ENCODE measurements at places on chromosomes 1 and 21.

DNA sequence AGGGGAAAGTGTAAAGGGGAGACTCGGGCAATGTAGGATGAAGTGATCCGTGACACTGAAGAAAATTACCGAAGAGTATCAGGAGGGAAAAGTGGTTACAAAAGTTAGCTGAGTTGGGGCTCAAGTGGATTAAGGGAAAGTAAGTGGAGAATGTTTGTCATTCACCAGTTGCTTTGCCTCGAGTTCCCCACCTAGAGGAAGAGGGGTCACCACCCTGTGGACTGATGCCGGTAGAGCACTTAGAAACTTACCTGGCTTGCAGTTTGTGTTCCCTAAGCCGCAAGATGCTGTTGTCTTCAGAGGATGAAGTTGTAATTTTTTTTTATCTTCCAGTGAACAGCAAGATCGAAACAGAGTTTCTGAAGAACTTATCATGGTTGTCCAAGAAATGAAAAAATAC lies 1.0 kb downstream of the PER3 start:
- no peak for DNase-seq

- no peak for DNase-seq
Measured at GRCh38 chr1:52978045-52978444, 51.0 kb downstream of the SCP2 start.

GRCh38 chr1:230142608-230143210 lies 75.7 kb downstream of the GALNT2 start:
- DNase-seq: no peak

GRCh38 chr1:32221581-32221979 lies 573 bp downstream of the TMEM234 start:
- DNase-seq: no peak

GRCh38 chr1:46437723-46438122 lies 43.6 kb downstream of the FAAH start:
- no peak for DNase-seq

DNA sequence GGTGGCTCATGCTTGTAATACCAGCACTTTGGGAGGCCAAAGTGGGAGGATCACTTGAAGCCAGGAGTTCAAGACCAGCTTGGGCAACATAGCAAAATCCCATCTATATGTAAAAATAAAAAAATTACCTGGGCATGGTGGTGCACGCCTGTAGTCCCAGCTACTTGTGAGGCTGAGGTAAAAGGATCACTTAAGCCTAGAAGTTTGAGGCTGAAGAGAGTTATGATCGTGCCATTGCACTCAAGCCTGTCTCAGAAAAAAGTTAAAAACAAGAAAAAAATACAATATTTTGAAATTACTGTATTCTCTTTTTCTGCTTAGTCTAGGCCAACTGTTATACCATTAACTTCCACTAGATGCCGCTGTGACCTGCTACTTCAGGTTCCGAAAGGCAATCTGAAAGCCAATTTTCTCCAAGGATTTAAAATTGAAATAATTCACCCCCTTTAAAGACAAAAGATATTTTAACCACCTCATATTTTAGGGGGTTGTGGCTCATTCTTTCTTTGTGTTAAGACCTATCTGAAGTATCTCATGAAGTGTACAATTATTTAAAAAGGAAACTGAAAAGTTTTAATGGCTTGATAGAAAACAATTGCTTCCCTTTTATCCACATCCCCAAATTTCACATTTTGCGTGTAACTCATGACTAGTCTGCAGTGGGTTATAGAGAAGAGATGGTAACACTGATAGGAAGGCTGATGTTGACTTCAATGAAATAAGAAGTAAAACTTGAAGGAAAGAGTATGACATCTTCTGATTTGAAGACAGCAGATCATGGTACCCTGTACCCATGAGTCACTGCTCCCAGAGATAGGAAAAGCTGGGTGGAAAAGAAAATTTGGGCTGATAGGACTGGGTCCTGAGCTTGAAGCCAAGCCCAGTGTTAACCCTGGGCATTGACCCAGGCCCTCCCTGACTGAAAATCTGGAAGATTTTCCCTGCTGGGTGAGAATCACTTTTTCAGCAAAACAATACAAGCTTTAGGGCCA lies 24.4 kb upstream of the CLDN14 start:
- peak; percentile 19 for DNase-seq

- DNase-seq: no peak
Measured at GRCh38 chr1:190377294-190377693, 100.4 kb downstream of the BRINP3 start.

- DNase-seq: no peak
Measured at GRCh38 chr1:230076121-230076520, 9.1 kb downstream of the GALNT2 start.

DNA sequence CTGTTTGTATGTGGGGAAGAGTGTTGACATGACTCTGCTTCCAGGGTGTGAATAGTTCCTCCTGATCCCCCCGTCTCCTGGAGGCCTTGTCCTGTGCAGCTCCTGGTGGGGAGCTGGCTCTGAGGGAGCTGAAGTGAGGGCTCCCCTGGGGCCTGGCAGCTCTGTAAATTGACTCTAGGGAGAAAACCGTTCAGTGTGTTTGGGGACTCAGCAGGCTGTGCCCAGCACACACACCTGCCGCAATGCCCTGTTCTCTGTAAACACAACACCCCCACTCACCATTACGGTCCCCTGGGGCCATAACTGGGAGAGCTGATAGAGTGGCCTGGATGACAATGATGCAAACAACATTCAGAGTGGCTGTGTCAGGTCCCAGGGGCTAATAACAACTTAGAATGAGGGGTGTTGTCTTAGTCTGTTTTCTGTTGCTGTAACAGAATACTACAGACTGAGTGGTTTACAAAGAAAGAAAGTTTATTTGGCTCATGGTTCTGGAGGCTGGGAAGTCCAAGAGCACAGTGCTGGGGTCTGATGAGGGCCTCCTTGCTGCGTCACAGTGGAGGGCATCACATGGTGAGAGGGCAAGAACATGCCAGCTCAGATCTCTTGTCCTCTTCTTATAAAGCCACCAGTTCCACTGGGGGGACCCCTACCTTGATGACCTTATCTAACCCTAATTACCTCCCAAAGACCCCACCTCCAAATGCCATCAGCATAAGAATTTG lies 15.3 kb downstream of the ADORA1 start:
- DNase-seq: peak; percentile 16

- DNase-seq: no peak
Measured at GRCh38 chr1:88609051-88609450, 75.0 kb upstream of the PKN2 start.

DNA sequence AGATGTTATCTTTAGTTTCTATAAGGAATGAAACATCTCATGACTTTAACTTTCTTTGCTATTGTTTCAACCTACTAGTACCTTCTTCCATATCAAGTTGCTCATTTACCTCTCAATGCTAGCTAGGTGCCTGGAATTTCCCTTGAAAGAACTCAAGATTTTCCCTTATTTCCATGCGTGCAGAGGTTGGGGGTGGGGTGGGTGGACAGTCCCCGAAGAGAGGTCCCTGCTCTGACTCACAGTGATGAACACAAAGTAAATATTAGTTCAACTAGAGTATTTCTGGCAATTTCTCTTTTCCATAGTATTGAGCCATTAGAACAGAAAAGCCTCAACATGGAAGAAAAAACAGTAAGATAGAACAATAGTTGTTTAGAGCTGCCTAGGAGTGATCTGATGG lies 239.0 kb upstream of the ZP4 start:
- DNase-seq: no peak

DNA sequence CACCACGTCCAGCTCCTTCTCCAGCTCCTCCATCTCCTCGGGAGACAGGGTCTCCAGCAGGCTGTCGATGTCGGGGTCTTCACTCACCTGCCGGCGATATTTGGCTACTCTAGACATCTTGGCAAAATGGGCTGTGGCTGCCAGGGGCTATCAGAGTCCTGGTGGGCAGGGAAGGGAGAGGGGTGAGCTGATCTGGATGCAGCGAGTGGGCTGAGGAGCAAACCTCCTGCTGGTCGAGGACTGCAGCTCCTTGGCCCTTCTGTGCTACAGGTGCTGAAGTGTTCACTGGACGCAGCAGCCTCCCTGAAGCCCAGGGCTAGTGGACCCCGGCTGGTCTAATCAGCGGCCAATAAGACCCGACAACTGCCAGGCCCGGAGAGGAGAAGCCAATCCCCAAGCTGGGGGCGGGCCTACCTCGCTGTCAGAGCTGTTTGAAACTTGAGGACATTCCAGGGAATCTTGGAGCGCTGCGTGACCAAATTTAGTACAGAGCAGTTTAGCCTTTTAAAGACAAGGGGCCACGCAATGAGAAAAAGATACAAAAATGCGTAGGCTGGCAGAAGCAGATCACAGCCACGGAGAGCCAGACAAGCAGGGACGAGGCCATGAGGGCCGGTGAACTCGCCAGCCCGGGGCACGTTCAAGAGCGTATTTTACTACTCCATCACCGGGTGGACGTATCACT lies at the start of gene LMOD1:
Gene LMOD1 (minus strand): TSS at position 325 of the 685 bp plus-strand sequence. CDS start 208 bp downstream, at position 117.
- DNase-seq: peak; percentile 72

DNA sequence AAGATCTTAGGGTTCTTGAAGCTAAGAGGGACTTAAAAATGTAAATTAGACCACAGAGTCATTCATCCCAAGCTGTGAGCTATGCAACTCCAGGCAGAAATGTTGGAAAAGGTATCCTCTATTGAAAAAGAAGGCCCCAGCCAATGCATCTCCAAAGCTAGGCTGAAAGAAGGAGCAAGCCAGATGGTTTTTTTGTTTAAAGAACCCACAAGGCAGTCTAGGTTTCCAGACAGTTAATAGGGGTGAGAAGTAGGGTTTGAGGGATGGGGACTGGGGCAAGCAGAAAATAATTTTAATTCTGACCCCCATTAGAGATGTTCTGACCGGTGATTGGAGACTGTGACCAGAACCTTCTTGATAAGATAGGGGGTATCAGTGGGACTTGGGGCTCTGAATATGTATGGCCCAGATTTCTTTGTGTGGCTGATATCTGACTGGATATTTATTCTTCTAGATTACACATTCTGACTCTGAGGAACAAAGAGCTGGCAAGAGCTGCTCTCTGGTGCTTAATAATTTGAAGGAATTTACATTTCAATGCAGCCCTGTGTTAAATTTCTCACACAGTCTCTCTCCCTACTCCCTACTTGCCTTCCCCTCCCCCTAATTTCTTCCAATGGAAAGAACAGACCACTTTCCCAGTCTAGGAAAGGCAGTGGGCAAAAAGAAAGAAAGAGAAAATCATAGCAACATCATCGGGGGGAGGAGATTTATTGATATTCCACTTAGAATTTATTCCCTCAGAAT lies 104.9 kb downstream of the NUF2 start:
- no peak for DNase-seq

- no peak for DNase-seq
Measured at GRCh38 chr1:198007687-198008607, 90.8 kb downstream of the LHX9 start.

GRCh38 chr1:9784508-9785133 lies 39.1 kb downstream of the CLSTN1 start:
- peak; percentile 54 for DNase-seq

GRCh38 chr1:214494706-214495105 lies 56.7 kb downstream of the PTPN14 start:
- no peak for DNase-seq

DNA sequence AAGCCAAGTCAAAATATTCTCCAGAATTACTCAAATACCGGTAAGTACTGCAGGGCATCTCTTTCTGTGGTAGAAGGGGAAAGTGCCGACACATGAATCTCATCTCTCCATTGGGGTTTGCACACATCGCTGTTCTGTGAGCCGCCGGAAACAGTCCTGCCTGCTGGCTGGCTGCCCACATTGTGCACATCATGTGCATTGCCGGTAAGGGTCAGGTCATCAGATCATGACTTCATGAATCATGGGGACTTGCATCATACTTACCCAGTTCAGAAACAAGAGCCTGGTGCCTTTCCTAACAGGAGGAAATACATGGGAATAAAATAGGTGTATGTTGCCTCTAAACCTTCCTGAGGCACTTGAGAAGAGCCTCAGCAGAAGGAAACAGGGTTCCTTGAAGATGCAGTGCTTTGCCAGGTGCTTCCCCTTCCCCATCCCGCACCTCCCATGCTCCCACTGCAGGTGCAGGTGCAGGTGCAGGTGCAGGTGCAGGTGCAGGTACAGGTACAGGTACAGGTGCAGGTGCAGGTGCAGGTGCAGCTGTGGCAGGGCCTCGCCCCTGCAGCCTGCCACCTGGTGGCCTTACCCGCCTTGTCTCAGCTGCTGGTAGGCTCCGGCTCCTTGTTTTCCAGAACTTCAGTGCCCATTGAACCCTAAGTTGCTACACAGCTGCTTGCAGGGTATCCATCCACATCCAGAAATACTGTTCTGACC lies 26.5 kb downstream of the GPR137B start:
- peak; percentile 18 for DNase-seq

- no peak for DNase-seq
Measured at GRCh38 chr1:50091068-50091467, 17.7 kb upstream of the ELAVL4 start.

DNA sequence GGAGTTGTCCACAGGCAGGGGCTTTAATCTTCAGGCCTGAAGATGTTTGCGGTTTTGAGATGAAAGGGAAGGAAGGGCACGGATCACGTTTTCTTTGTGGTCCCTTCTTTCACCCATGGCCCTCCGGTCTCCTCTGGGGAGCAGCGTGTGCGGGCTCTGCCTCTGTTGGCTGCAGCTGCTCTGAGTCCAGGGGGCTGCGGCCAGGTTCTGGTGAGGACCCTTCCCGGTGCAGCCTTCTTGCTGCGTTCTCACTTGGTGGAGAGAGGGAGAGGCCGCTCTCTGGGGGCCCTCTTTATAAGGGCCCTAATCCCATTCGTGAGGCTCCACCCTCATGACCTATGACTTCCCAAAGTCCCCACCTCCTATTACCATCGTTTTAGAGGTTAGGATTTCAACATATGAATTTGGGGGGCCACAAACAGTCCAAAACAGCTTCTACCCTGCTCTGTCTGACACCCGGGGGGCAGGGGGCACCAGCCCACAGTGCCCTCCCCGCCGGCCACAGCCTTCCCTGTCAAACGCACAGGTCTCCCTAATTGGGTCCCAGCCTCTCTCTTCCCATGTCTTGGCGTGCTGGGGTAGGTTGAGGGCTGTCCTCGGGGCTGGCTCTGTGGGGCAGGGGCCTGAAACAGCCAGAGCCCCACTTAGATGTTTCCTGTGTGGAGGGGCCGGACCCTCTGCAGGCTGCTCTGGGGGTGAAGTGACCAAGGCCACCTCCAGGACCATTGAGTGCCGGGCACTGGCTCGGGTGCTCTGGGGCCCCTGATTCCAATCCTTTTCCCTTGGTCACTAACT lies 100.1 kb upstream of the C1orf174 start:
- no peak for DNase-seq

GRCh38 chr1:8097077-8097799 lies 71.1 kb upstream of the ERRFI1 start:
- DNase-seq: peak; percentile 26

GRCh38 chr1:27296773-27297291 lies 25.1 kb upstream of the TMEM222 start:
- DNase-seq: peak; percentile 49

DNA sequence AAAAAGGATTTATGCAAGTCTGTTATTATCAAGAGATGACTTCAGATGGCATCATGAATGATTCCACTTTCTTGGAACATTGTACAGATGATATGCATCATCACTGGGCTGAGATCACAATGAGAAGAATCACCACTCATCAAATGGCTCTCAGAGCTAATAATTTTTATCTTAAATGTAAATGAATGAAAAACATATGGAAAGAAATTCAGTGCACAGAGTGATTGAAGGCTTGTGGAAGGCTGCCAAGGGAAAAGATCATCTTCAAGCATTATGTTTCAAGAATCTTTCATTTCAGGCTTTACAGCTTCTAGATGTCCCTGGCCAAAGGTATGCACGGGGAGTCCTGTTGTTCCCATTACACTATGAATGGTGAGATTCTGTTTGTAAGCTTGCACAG lies 955.7 kb downstream of the TTLL7 start:
- DNase-seq: no peak

GRCh38 chr1:112618114-112618720 lies 724 bp downstream of the ST7L start:
- no peak for DNase-seq

GRCh38 chr21:35796844-35797243 lies 263.5 kb downstream of the SETD4 start:
- no peak for DNase-seq

- DNase-seq: peak; percentile 16
Measured at GRCh38 chr1:76764638-76765454, 102.4 kb upstream of the ST6GALNAC5 start.
